Cortex of kidney (tissue), 1 donor: ENCODE measurements at places on chromosomes 3 and 15.

DNA sequence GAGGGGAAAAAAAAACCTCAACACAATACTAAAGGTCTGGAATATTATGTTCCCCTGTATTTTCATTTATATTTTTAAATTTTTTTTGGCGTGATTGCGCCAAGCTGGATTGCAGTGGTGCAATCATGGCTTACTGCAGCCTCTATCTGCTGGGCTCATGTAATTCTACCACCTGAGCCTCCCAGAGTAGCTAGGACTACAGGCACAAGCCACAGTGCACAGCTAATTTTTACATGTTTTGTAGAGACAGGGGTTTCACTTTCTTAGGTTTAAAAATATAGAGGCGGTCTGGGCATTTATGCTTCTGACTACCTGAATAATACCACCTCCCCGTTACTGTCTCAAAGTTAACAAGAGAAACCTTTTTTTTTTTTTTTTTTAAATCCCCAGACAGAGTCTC lies 51.1 kb upstream of the MAP4 start:
- DNase-seq: no peak

GRCh38 chr15:58702233-58702632 lies 47.3 kb downstream of the ADAM10 start:
- no peak for DNase-seq

DNA sequence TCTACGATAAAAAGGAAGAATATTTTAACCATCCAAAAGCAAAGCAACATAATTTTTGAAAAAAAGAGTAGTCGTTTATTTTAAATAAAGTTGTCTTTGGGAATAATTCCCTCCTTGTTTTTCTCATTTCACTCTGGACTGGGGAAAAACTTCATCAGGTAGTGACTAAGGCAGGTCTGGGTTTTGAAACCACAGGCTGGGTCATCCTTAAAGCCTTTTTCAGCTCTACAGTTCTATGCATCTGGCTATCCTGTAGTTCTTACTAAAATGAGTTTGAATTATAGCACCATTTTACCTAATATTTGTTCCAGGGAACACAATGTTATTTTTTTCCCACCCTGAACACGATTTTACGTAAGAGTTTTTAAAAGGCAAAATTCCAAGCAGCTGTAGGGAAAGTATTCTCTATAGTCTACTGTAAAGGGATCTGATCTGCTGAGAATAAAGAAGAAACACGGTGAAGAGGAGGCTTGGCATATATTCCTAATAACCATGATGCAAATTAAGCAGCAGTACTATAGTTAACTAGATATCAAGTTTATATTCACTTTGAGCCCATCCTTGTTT lies 107.7 kb downstream of the OSBPL10 start:
- no peak for DNase-seq

DNA sequence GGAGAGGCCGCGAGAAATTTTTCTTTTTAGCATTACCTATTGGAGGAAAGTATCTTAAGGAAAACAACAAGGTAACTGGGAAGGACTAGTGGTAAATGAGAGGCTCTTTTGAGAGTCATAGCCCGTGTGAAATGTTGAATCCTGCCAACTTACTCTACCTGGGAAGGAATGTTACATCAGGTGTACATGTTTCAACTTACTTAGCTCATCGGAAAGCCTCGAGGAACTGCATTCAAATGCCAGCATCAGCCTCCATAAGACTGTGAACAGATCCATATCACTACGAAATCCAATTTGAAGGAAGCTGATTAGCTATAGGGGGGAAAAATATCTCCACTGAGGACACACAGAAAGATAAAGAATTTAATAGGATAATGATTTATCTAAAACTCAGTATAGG lies 72.3 kb upstream of the PDZRN3 start:
- DNase-seq: no peak

DNA sequence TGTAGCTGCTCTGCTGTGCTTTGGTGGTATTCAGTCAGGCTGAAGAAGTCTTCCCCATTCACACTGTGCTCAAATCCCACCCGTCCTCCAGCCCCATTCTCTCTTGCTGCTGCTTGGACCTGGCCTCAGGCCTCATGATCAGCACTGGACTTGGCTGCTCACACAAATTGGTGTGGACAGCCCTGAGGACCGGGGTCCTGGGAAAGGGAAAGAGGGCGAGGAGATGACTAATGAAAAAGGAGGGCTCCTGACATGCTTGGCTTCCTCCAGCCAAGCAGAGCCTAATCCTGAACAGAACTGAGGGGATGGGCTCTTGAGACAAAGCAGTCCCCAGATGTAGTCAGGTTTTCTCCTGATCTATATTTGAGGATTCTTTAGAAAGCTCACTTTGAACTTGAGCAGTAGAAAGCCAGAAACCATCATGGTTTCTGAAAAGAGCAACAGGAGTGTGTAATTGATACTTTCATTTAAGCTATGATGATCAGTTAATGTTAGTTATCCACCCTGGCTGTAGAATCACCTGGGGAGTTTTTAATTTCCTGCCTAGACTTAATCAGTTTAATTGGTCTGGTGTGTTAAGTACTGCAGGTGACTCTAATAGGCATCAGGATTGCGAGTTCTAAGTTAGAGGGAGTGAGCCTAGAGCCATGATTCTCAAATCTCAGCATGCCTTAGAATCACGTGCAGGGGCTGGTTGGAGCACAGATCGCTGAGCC lies 79.4 kb upstream of the THBS1 start:
- no peak for DNase-seq

DNA sequence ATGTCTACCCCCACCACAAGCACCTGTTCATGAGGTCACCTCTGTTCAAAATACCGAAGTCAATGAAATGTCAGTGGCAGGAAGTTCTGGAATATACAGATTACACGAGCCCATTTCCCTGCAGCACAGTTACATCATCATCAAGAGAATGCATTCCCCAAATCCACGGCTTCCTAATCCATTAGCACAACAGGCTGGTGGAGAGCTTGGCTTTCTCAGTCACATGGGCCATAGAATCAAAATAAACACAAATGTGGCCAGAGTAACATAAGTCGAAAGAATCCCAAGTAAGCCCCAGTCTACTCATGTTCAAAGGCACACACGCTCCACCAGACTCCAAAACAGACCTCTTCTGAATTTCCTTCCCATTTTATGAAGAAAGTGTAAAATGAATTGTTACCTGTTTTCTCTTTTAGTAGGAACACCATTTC lies 419.3 kb downstream of the MAGI1 start:
- no peak for DNase-seq

GRCh38 chr15:90465140-90465929 lies 64.4 kb upstream of the CRTC3 start:
- no peak for DNase-seq

DNA sequence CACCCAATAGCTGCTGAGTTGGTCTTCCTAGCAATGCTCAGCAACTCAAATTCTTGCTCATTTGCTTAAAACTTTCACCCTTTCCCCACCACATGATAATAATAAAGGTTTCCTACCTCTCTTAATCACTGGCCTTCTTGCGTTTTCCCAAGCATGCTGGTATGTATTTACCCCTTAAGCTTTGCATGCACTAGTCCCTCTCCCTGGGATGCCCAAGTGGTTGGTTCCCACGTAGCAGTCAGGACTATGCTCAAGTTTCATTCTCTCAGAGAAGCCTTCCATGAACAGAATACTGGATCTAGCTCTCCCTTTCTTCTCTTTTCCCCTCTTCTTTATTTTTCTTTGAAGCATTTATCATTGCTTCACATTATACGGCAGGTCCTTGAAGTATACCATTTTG lies 108.8 kb downstream of the KBTBD8 start:
- no peak for DNase-seq

DNA sequence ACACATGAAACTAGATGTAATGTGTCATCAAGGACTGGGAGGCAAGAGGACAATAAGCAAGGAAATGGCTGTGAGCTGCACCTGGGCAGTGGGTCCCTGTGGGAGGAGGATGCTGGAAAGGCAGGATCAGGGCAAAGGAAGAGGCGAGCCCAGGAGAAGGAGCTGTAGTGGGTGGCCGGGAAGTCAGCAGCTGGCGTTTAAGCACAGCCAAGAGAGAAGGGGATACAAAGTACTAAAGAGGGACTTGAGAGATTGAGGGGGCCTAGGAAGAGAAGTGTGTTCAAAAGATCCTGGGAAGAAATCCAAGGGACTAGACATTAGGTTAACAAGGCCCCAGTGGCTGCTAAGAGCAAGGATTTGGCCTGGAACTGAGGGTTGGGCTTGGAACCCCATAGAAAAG lies 188.5 kb upstream of the SLC24A5 start:
- DNase-seq: no peak

- no peak for DNase-seq
Measured at GRCh38 chr15:56973463-56973862, 55.0 kb downstream of the TCF12 start.

GRCh38 chr3:94433811-94434210 lies 370.9 kb downstream of the NSUN3 start:
- no peak for DNase-seq

DNA sequence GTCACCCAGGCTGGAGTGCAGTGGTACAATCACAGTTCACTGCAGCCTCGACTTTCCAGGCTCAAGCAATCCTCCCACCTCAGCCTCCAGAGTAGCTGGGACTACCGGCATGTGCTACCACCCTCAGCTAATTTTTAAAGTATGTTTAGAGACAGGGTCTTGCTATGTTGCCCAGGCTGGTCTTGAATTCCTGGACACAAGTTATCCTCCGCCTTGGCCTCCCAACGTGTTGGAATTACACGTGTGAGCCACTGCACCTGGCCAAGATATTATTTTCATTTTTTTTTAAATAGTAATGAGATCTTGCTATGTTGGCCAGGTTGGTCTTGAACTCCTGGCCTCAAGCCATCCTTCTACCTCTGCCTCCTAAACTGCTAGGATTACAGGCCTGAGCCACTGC lies 4.4 kb upstream of the MPI start:
- DNase-seq: no peak

DNA sequence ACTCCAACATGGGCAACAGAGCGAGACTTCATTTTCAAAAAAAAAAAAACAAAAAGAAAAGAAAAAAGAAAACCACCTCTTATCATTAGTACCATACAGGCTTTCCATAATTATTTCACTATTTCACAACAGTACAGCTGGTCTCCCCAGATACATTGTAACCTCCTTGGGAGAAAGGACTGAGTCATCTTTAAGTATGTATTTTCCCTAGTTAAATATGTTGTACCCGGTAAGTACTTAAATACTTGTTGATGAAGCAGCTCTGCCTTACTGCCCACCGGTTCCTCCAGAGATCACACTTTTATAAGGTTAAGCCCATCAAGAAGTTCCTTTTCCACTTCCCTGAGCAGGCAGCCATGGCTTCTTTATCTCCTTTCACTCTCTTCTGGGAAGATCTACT lies 789.5 kb upstream of the CFAP20DC start:
- DNase-seq: no peak

- no peak for DNase-seq
Measured at GRCh38 chr3:160473978-160474377, 24.4 kb upstream of the TRIM59 start.

DNA sequence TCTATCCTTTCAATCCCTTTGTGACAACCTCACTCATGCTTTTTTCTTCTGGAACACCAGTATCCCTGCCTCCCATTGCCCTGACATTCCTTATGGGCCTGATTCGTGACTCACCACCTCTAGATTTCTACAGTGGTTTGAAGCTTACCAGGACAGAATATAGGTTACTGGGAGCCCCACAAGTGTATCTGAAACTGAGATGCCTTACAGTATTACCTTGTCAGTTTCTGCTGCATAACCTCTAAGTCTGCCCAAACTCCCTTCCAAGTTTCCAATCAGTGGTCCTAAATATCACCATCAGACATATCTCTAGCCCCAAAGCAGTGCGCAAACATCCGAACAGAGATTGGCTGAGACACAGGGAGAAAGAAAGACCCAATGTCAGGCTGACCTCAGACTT lies 5.6 kb downstream of the CPB1 start:
- DNase-seq: no peak

GRCh38 chr15:68427963-68428362 lies 4.0 kb downstream of the ITGA11 start:
- no peak for DNase-seq

- no peak for DNase-seq
Measured at GRCh38 chr3:21662403-21662802, 88.6 kb downstream of the ZNF385D start.

- DNase-seq: no peak
Measured at GRCh38 chr3:38655708-38656300, 6.3 kb upstream of the SCN5A start.

DNA sequence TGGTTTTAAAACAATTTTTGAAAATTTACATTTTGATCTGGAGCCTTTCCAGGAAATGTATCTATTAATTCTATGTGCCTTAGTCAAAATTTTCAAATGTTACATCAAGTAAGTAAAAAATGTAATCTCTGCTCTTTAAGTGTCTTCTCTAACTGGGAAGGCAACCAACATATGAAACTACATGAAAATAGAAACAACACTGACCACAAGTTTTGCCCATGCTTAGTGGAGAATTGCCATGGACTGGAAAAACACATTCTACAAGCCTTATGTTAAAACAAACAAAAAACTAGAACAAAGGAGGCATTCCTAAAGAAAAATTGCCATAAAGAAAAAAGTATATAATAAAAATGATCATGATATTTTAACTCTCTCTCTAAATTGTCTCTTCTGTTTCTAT lies 75.9 kb upstream of the SPRED1 start:
- DNase-seq: no peak

- DNase-seq: no peak
Measured at GRCh38 chr15:62483814-62484213, 318.7 kb upstream of the C2CD4B start.

- no peak for DNase-seq
Measured at GRCh38 chr3:9778143-9779074, 8.7 kb upstream of the CAMK1 start.

DNA sequence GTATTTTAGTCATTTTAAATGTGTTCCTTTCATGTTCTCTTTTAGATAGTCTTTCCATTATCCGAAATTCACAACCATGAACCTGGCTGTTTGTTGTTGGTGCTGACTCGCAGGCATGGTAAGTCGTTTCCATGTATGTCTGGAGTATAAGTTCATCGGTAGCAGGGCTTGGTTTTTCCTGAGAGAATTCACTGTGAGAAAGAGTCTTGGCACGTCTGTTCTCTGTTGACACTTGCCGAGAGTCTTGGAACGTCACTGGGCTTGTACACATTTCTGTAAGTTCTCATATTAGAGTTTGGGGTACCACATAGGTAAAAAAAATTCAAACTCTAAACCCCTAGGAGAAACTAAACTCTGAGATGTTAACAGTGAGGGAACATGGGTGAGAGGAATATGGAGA lies 29.4 kb upstream of the EIF4A2 start:
- DNase-seq: no peak

DNA sequence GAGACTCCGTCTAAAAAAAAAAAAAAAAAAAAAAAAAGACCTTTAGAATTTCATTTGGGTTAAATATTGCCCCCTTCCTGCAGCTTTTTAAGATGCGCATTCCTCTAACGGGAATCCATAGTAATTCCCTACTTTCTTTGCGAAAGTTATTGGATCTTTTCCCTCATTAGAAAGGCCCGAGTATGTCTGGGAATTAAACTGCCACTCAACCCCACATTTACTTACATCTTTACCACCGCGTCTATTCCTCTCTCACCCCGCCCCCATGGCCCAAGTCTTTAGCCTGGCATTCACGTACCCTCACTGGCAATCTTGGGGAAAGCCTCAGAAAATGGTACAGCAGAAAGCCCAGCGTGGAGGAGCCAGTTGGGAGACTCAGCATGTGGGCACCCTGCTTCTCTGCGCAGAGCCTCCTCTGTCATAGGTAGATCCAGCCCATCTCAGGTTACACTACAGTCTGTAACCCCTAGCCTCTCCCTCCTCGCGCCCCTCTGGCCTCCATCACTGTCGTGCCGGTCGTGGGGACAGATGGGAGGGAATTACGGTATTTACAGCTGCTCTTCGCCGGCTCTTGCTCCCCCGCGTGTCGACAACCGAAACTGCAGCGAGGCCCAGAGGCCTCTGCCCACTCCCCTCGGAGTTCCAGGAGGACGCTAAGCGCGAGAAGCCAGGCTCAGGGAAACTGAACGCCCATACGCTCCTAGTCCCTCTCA lies 6.4 kb upstream of the ANKDD1A start:
- no peak for DNase-seq

GRCh38 chr3:153624310-153625030 lies 462.4 kb downstream of the RAP2B start:
- DNase-seq: no peak
